CD4-positive, alpha-beta T cell treated with Interleukin-6 at 100 ng/mL for 8 hours (primary cell): ENCODE measurements at places on chromosomes 4 and X.

- DNase-seq, result no peak
Measured at GRCh38 chrX:78011846-78012245, 42.4 kb upstream of the PGAM4 start.

DNA sequence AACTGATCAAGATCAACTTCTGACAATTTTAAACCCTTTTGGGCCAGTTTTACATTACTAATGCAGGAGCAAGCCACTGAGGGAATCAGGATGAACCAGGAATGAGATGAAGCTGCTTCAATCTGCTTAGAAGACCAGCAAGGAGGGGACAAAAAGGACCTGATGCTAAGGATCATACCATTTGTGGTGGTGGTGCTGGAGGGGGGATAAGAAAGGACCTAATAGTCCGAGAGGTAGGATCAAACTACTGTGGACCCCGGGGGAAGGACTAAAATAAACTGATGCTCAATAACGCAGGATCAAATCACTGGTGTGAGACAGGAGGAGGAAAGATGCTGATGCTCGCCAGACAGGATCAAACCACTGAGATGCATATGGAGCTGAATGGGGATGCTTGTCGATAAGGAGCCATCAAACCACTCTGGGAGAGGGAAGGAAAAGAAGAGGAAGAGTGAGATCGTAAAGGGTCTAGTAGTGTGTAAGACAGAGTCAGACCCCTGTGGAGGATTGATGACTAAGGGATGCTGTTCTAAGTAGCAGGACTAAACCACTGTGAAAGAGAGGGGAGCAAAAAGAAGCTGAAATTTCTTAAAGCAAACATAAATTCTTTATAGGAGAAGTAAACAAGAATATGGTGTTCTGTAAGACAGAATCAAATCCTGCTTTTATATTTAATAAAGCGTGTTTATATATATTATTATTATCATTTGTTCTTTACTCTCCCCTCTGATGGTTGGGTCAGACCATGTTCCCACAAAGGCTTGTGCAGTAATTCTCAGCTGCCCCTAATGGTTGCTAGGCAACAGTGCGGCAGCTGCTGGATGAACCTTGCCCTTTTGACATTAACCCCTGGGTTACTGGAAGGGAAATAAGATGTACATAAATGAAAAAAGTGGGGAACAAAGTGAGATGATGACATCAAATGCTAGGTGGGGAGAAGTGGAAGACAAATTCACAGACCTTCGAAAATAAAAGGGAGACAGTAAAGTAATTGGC is 432.5 kb upstream of the FGF16 start:
- no peak for DNase-seq

GRCh38 chrX:16838202-16839066 is 31.7 kb downstream of the RBBP7 start:
- DNase-seq, result no peak

DNA sequence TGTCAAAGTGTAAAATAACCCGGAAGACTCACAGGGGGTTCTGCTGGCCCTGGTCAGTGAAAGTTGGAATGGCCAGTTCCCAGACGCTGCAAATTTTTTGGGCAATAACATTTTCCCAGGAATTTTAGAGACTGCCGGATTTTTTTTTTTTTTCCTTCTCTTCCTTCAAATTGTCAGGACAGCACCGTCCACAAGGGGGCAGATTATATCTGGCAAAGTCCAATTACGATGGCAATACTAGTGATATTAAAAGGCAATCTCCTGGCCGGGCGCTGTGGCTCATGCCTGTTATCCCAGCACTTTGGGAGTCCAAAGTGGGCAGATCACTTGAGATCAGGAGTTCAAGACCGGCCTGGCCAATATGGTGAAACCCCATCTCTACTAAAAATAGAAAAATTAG is 20.5 kb downstream of the SLC25A5 start:
- DNase-seq, result peak; percentile 25

GRCh38 chrX:130216320-130216719 is 44.6 kb downstream of the RAB33A start:
- DNase-seq, result no peak

GRCh38 chr4:95510877-95511276 is 37.9 kb downstream of the UNC5C start:
- DNase-seq, result no peak

DNA sequence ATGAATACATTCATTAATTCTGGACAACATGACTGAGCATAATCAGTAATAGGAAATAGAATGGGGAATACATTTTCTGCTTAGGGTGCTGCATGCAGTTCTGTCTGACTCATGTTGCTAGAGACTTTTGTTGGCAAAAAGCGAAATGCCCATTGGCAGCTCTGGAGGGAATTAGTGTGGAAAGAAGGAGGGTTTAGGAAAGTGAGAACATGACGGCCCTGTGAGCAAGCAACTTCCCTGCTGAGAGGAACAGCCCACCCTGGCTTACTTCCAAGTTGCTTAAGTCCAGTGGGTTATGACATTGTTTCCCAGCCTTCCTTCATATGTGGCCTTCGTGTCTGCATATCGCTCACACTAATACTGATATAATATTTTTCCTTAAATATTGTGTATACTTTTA is 13.8 kb downstream of the MAD2L1 start:
- DNase-seq, result no peak

DNA sequence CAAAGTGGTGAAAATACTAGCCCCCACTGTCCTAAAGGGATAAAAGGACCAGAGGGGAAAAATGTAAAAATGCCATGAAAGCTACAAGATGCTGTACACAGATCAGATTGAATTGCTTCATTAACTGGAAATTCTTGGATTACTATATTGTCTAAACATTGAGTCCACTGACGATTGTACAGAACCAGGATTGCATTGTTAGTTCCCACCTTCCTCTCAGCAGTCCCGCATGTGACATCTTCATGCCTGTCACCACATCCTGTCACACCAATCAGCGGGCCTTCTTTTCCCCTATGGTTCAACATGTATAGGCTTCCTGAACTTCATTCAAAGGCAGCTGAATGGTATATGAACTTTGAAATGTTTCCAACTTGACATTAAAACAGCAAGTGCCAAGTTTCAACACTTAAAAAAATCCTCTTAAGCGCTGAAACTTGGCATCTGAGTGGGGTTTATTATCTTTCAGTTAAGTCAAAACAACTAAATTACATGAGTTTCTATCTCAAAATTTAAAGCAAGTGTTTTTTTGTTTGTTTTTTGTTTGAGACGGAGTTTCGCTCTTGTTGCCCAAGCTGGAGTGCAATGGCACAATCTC is 24.6 kb downstream of the ZRSR2 start:
- DNase-seq, result peak; percentile 2

- no peak for DNase-seq
Measured at GRCh38 chrX:54248309-54248708, 65.3 kb upstream of the FAM120C start.

DNA sequence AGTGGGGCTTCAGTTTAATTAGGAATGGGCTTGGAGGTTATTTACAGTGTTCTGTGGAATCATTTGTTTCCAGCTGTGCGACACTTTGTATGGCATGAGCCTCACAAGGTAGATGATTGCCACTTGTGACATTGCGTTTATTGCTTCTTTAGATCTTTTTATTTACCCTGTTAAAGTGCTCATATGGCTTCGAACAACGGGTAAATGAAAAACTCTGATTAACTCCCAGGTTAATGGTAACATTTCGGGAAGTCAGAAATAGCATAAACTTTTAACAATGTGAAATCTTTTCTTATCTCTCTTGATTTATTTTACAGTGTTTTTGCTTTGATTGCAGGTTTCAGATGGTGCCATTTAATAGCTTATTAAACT is 494.3 kb downstream of the IDS start:
- DNase-seq, result no peak

GRCh38 chrX:101417981-101418841 is 10.2 kb downstream of the HNRNPH2 start:
- peak; percentile 11 for DNase-seq

GRCh38 chr4:179709961-179710624 is 2267.9 kb upstream of the AGA start:
- DNase-seq, result no peak

- DNase-seq, result no peak
Measured at GRCh38 chr4:27318740-27319139, 458.1 kb downstream of the STIM2 start.

DNA sequence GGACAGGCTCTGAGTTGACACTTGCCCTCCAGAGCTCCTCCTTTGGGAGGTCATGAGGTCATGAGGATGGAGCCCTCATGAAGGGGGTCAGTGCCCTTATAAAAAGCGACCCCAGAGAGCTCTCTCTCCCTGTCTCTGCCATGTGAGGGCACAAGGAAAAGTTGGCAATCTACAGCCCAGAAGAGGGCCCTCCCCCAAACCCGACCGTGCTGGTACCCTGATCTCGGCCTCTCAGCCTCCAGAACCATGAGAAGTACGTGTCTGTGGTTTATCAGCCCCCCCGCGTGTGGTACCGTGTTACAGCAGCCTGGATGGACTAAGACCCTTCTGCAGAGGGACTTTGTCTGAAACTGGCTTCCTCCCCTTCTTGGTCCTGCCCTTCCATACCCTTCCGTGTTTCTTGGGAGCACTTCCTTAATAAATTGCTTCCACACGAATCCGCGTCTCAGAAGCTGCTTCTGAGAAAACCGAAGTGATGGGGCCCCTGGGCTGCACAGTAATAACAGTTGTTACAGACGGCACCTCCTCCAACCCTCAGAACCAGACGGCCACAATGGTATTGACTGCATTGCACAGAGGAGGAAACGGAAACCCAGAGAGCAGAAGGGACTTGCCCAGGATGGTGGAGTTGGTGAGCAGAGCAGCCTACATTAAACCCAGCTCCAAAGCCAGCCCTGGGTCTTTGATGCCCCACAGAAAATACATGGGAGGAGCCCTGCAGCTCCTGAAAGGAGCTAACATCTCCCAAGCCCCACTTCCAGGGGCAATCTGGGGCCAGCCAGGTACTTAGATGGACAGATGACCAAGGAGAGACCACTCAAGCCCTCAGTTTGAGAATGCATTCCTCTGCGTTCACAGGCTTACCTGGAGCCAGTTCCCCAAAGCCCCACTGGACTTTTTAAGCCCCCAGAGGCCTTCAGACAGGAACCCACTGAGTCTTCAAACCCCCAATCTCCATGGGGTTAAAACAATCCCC is 242.7 kb downstream of the BCOR start:
- peak; percentile 87 for DNase-seq

DNA sequence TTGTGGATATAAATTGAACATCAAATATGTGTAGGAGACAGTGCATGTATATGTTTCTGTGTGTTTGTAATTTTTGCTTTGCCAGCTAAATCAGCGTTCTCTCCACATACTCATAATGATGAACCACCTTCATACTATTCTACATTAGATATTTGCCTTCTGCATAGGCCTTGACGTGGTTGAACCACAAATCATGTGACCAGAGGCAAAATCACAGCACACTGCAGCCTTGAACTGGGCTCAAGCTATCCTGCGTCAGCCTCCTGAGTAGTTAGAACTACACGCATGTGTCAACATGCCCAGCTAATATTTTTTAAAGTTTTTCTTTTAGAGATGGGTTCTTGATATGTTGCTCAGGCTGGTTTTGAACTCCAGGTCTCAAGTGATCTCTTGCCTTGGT is 9.5 kb downstream of the UBQLN2 start:
- DNase-seq, result no peak

DNA sequence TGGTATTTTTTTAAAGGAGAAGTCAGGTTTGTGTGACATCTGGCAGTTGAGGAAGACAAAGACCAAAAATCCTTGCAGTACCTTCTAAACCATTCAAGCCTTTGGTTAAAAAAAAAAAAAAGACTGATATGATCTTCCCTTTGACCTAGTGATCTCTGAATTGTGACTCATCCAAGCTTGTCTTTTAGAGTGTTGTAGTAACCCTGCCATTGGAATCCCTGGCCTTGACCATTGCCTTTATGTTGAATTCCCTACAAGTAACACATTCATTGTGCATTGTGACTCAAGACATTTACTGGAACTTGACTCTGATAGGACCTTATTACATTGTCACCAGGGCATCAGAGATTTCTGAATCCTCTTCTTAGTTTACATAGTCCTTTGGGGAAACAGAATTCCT is 1469.0 kb downstream of the TECRL start:
- DNase-seq, result no peak

- DNase-seq, result no peak
Measured at GRCh38 chr4:142974328-142974727, 128.2 kb upstream of the INPP4B start.
